Left renal pelvis (tissue), 4 donors: ENCODE measurements at places on chromosomes 6 and 20.

GRCh38 chr20:20014659-20015058 lies 2.5 kb upstream of the NAA20 start:
- DNase-seq, result no peak

DNA sequence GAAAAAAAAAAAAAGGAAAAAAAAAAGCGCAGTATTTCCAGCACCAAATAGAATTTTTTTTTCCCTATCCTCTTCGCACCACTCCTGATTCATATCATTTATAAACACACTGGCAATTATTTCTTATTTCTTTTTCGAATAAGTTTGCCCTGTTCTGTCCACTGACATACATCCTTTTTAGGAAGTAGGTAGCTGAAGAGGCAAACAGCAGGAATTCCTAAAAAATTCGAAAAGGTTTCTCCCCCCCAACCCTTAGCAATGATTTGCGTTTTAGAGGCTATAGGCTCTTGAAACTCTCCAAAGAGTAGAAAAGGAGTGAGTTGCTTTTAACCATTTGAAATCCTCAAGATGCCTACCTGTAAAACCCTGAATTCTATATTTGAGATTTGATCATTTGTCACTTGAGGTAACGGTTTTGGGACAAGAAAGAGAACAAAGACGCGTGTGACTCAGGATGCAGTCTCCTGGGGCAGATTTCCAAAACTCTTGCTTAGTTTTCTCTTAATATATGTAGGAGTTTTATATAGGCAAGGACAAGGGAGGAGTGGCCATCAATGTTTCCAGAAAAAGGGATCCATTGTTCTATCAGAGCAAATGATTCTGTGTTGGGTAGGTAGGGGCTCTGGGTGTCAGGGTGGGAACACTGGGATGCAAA lies 531 bp upstream of the CCN2 start:
- DNase-seq, result no peak

DNA sequence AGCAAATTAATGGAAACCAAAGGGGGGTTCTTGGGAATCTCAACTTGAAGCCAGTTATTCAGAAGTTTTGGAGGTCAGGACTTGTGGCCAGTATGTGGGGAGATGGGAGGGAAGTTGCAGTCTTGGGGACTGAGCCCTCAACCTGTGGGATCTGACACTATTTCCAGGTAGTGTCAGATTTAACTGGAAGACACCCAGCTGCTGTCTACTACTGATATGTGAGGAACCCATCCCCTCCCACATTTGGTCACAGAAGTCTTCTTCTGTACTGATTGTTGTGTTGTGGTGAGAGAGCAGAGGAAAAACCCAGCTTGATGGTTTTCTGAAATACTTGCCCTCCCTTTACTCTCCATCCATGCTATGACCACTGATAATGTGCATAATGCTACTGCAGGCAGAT lies 134.0 kb downstream of the QRSL1 start:
- DNase-seq, result no peak

DNA sequence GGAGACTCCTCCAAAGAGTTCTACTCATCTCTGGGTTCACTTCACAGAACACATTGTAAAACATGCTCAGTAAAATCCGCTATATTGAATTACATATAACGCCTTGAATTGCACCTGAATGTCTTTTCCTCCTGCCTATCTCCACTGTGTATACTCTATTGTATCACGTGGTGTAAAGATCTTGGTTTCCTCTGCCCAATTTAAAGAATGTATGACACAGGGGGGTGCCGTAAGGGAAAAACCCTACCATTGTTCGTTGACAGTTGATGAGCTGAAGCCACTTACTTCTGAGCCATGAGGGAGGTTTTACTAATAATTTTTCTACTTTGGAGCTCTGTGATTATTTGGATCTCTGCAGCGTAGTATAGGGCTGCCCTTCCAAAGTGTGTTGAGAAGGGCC lies 6.0 kb downstream of the ASF1A start:
- DNase-seq, result no peak

GRCh38 chr6:133890711-133891148 lies 1.8 kb downstream of the TCF21 start:
- DNase-seq, result no peak

GRCh38 chr6:161056451-161056850 lies 64.9 kb downstream of the MAP3K4 start:
- no peak for DNase-seq

GRCh38 chr20:5827098-5827853 lies 77.1 kb downstream of the SHLD1 start:
- DNase-seq, result no peak

- no peak for DNase-seq
Observed at GRCh38 chr6:158066136-158066781, 84.6 kb downstream of the SYNJ2 start.

- no peak for DNase-seq
Observed at GRCh38 chr6:122735582-122735981, 43.9 kb upstream of the FABP7 start.

GRCh38 chr6:2782825-2783187 lies 17.6 kb downstream of the WRNIP1 start:
- DNase-seq, result no peak

DNA sequence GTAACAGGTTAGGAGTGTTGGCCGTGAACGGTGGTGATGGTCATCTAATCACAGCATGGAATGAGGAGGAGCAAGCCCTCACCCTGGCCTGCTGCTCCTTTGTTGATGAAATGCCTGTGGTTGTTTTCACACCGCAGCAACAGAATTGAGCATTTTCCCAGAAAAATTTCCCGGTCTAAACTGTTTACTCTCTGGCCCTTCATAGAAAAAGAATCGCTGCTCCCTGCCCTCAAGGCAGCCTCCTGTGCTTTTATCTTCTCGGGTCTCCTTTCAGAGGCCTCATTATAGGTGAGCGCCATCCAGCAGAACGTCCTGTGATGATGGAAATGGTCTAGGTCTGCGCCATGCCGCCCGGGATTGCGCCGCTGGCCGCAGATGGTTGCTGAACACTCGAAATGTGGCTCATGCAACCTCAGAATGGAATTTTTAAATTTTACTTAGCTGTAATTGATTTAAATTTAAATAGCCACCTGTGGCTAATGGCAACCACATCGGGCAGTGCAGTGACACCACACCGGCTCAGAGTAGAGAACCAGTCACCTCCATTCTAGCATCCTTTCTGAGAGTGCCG lies 30.2 kb downstream of the PHACTR3 start:
- DNase-seq, result no peak

- no peak for DNase-seq
Observed at GRCh38 chr6:44956396-44956795, 371.7 kb upstream of the RUNX2 start.

DNA sequence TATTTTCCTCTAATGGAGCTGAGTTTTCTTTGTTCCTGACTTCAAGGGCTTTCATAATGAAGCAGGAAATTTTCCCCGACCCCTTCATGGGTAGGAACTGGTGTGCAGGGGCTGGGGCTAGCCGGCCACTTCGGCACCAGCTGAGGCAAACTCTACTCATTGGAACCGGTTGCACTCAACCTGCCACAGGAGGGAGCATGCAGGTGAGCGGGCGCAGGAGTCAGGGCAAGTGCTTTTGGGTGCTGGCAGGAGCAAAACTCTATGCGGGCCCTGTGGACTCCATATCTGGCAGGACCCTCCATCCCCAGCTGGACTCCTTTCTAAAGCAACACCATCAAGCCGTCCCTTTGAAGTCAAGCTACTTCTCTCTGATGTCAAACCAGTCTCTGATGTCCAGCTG lies 244.2 kb downstream of the EPM2A start:
- no peak for DNase-seq

DNA sequence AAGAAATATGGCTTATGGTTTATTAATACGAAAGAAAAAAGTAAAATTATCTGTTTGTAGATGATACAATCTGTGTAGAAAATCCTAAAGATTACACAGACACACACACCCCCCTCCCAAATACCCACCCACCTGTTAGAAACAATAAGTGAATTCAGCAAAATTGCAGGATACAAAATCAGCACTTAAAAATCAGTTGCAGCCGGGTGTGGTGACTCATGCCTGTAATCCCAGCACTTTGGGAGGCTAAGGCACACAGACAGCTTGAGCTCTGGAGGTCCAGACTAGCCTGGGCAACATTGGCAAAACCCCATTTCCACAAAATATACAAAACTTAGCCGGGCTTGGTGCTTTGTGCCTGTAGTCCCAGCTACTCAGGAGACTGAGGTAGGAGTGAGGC lies 42.3 kb downstream of the NINL start:
- no peak for DNase-seq

DNA sequence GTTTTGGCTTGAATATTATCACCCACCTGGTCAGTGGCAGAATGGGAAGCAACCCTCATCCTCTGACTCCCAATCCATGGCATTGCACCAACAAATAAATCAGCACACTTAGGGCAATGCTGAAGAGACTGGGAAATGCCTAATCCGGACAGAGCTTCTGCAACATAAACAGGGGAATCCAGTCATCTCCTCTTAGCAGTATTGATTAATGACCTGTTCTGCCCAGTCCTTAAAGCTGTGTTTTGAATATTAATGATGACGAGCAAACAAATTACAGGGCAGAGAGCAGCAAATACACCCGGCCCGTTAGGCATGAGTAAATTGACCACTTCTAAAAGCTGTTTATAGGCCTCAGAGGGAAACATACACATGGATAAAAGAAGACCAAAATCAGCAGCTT lies 77.0 kb upstream of the B3GAT2 start:
- no peak for DNase-seq

DNA sequence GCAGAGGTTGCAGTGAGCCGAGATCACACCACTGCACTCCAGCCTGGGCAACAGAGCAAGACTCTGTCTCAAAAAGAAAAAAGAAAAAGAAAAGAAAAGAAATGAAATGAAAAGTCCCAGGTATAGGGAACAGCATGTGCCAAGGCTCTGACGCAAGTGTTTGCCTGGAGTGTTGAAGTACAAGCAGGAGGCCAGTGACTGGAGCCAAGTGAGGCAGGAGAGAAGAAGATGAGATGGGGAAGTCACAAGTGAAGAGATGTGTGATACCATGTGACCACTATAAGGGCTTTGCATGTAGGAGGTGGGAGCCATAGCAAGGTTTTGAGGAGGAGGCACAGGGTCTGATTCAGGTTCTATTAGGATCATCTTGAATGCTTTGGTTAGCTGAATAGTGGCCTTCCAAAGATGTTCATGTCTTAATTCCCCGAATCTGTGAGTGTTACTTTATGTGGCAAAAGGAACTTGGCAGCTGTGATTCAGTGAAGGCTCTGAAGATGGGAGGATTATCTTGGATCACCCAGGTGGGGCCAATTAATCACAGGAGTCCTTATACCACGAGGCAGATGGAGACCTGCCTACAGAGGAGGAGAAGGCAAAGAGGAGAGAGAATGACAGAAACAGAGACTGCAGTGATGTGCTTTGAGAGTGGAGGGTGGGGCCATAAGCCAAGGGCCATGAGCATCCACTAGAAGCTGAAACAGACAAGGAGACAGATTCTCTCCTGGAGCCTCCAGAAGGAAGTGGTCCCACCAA lies 91.1 kb upstream of the PTPN1 start:
- DNase-seq, result no peak

GRCh38 chr6:766625-767024 lies 73.7 kb upstream of the EXOC2 start:
- DNase-seq, result no peak
